ENCODE measurements at places on chromosomes 6 and 20.

DNA sequence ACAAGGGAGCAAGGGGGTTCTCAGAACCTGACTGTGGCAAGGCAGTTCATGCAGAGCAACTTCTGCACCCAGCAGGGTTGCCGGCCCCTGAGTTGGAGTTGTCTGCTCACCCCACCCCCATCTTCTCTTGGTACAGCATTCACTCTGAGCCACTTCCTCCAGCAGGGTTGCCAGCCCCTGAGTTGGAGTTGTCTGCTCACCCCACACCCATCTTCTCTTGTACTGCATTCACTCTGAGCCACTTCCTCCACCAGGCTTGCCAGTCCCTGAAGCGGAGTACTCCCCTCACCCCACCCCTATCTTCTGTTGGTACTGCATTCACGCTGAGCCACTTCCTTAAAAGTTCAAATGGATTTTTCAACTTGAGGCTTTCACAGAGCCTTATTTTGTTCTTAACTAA is 79.7 kb upstream of the SYNDIG1 start:
- no peak for DNase-seq

DNA sequence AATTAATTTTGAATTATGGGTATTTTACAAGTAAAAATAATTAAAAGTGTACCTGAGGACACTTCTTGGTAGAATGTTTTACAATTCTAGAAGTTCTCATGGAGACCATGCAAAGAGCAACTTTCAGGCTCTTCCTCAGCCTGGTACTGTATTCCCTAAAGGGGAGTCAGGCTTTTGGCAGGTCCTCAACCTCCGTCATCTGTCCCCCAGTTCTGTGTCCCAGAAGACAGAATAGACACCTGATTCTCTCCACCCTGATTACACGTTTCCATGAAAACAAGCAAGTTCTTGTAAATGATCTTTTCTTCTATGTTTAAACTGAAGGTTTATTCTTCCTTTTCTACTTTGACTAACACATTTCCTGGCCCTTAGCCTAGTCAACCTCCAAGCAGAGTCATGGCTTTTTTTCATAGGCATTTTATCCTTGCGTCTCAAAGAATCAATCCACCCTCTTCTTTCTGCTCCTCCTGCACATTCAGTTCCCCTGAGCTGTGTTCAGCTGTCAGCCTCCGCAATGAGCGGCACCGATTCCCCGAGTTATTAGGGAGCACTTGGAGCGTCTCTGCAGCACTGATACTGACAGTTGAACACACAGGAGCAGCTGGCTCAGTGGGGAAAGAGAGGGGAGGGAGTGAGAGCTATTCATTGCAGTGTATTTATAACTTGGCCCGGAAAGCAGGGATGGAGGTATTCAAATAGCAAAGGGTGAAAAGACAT is 1082.4 kb upstream of the MAP3K7 start:
- no peak for DNase-seq

GRCh38 chr20:18496042-18496441 is 983 bp downstream of the RBBP9 start:
- no peak for DNase-seq

- no peak for DNase-seq
Observed at GRCh38 chr6:96436398-96436797, 85.2 kb upstream of the UFL1 start.

GRCh38 chr6:144543006-144543871 is 258.1 kb downstream of the UTRN start:
- no peak for DNase-seq

DNA sequence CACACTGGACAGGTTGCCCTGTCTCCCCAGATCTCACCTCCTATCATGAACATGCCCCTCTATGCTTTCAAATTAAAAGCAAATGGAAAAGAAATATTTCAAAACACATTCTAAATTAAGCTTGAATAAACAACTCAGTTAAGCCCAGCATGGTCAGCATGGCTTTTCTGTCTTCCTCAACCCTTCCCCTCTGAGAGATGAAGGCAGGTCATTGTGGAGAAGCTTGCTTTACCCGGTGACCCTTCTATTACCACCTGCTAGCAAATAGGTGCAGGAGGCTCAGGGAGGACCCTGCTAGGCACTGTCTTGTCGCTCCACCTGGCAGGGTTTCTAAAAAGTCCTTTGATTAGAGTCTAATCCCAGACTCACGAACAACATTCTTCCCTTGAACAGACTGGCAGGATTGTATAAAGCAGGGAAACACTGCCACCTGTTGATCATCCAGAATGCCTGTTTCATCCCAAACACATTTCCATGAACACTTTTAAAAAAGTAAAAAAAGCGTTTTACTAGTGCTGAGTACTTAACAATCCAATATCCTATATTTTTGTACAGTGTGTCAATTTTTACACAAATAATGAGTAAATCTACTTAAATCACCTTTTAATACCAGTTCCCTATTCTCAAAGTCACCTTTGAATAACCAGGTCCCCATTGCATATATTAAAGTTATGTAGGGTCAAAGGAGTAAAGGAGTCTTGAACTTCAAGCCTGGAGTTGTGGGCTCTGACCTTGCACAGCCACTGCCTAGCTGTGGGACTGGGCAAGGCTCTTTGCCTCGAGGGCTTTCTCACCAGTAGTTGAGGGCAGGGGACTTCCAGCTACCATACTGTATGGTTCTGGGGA is 75.5 kb downstream of the GPR6 start:
- DNase-seq = no peak

- no peak for DNase-seq
Observed at GRCh38 chr6:162234631-162235030, 492.9 kb downstream of the PRKN start.

DNA sequence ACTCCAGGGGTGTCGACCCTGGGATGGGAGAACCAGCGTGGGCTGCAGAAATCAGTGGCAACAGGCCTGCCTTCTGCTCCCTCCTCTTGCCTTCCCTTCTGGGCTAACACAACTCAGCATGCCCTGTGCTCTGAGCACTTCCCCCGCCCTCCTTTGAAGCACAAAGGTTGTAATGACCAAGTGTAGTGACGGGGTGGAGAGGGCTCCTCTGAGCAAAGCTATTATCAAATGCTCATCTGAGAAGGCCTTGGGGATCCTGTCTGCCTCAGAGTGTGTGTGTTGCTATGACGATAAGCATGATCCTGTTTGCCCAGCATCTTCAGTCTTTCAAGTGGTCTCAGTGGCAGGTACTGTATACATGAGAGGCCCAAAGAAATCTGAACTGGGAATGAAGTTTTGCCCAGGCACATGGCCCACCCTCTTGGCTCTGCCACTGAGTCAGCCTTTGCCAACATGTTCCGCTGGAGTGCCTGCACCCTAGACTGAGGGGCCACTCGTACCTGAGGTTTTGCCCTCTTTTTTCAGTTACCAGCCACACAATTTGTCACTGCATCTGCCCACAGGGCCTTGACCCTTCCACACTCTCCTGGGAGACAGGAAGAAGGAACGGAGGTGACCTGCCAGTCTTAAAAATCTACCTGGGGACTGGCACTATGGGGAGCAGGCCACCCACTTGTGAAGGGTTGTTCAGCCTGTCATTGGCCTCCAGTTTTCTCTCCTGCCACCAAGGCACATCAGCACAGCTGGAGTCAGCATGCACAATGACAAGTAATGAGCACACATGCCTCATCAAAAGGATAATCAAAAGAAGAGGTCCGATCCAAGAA is 74.5 kb downstream of the GFOD1 start:
- no peak for DNase-seq

- no peak for DNase-seq
Observed at GRCh38 chr6:149436647-149437046, 36.6 kb downstream of the SUMO4 start.

DNA sequence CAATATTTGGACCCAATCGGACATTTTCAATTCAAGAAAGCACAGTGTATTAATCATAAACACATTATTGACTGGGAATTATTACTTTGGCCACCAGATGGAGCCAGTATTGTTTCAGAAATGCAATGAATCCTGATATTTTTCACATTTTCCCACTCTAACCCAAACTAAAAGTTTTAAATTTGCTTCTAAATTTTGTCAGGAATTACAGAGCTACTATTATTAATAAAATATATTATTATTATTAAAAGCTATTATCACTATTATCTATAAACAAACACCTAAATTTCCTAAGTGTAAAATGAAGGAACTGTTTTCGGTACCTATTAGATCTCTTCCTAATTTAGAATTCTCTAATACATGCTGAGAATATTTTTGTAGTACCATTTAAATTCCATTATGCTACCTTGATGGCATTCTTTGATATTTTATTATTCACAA is 245.3 kb downstream of the OGFRL1 start:
- DNase-seq = no peak

- DNase-seq = no peak
Observed at GRCh38 chr6:113980937-113981554, 10.1 kb upstream of the HDAC2 start.

DNA sequence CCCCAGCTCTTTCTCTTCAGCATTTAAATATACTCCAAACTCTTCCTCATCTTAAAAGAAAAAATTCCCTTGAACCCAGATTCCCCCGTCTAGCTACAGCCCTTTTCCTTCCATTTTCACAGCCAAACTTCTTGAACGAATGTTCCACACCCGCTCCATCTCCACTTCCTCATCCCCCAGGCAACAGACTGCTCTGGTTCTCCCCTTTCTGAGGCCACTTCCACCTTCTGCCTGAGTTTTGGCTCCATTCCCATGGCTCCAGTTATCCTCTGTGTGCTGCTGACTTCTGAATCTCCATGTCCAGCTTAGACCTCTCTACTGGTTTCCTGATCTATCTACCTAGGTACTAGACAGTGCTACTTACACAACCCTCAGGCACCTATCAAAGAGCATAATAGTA is 106.4 kb downstream of the RALGAPA2 start:
- no peak for DNase-seq

Data from activated T-helper 9 cell treated with anti-CD3 and anti-CD28 coated beads, Interleukin-2, amount 50 U/mL, for 16 hours (primary cell).